ENCODE measurements at places on chromosomes 2 and 18. TPM values are rescaled to one million over a fixed set of nuclear protein-coding genes. Genes with fewer than 3 reads are reported as not detected.

Gene LAMA1
- 82.3 TPM for total RNA-seq

Gene ANKRD30B
- total RNA-seq, result 0.23 TPM

Gene RAX
- not detected for total RNA-seq

Gene REG3A
- total RNA-seq, result not detected

Gene GKN1
- not detected for total RNA-seq

Gene TRIM43
- total RNA-seq, result not detected

Gene OSBPL6
- total RNA-seq, result 0.98 TPM

Gene PLA2R1
- total RNA-seq, result 15.4 TPM

Gene PHOSPHO2
- 1.2 TPM for total RNA-seq

Gene UGT1A3
- total RNA-seq, result not detected

Gene USP40
- 25.0 TPM for total RNA-seq

Gene AQP12B
- not detected for total RNA-seq

Gene OTOS
- not detected for total RNA-seq

Gene CCBE1
- 31.9 TPM for total RNA-seq

Gene UGT1A1
- total RNA-seq, result not detected

Gene ALPG
- not detected for total RNA-seq

Gene MYL1
- not detected for total RNA-seq

Gene TMEM17
- 1.4 TPM for total RNA-seq
